ENCODE measurements at places on chromosomes 5 and 9.

DNA sequence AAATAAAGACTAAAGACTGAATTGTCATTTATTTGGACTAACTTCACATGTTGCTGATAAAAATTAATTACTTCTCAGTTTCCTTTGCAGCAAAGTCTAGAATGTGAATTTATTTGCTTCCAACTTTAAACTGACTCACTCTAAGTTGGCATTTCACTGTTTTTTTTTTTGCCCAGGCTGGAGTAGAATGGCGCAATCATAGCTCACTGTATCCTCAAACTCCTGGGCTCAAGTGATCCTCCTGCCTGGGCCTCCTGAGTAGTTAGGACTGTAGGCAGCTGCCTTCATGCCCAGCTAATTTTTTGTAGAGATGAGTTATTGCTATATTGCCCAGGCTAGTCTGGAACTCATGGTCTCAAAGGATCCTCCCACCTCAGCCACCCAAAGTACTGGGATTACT, 3.5 kb downstream of the CCNB1 start:
- DNase-seq: no peak

- DNase-seq: no peak
Observed at GRCh38 chr9:127116088-127116726, 6.2 kb downstream of the ANGPTL2 start.

DNA sequence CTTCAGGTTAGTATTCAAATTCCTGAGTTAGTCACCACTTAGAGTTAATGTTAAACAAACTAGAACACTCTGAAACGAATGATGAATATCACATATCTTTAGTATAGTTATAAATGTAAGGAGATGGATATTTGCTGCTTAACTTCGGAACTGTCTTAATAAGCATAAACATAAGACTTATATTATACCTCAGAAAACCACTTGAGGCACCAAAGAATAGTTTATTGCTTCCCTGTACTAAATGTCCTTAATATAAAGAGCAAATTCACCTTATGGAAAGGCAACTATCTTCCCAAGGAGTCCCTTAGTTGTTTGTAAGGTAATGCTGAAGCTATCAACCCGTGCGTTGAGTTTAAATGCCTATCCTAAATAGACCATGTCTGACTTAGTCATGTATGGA, 300.0 kb upstream of the ADAMTSL1 start:
- DNase-seq: no peak

- no peak for DNase-seq
Observed at GRCh38 chr9:133850161-133850560, 112.0 kb upstream of the SARDH start.
